ENCODE measurements at places on chromosomes 16 and 17.

GRCh38 chr17:7444682-7445618 is at the start of gene CHRNB1:
CHRNB1 (plus strand) TSS chr17:7445061; CDS start chr17:7445128, 67 bp downstream.
- DNase-seq, result peak; percentile 37

DNA sequence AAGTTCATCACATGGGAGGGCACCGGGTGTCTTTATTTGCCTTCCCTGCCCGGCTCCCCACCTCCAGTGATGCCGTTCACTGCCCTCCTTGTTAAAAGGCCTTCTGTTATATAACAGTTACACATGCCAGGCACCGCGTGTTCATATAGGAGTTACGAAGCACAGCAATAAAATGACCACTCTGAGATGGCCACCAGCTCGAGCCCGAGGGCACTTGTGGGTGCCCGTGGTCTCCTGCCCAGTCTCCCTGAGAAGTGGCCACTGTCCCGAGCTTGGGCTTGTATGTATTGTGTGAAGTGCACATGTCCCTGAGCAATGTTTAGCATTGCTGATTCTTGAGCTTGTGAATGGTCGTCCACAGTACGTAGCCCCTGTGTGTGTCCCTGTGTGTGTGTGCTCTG is 355.6 kb downstream of the SEC14L1 start:
- DNase-seq, result no peak

DNA sequence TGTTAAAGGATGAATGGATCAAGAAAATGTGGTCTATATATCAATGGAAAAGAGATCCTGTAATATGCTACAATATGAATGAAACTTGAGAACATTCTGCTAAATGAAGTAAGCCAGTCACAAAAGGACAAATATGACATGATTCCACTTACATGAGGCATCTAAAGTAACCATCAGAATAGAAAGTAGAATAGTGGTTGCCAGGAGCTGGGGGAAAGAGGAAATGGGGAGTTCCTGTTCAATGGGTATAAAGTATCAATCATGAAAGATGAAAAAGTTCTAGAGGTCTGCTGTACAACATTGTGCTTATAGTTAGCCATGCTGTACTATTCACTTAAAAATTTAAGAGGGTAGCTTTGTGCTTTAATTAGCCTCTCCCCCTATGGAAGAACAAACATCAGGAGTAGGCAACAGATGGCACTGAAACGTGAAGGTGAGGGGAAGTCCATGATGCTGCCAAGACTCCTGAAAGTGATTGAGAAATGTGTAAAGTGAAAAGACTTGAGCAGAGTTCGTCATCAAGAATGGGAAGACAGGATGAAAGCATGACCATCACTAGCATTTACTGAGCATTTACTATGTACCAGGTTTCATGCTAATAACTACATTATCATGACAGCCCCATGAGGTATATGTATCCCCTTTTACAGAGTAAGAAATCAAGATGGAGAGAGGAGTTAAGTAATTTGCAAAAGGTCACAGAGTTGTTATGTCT is 167.2 kb downstream of the CYB561 start:
- DNase-seq, result no peak

DNA sequence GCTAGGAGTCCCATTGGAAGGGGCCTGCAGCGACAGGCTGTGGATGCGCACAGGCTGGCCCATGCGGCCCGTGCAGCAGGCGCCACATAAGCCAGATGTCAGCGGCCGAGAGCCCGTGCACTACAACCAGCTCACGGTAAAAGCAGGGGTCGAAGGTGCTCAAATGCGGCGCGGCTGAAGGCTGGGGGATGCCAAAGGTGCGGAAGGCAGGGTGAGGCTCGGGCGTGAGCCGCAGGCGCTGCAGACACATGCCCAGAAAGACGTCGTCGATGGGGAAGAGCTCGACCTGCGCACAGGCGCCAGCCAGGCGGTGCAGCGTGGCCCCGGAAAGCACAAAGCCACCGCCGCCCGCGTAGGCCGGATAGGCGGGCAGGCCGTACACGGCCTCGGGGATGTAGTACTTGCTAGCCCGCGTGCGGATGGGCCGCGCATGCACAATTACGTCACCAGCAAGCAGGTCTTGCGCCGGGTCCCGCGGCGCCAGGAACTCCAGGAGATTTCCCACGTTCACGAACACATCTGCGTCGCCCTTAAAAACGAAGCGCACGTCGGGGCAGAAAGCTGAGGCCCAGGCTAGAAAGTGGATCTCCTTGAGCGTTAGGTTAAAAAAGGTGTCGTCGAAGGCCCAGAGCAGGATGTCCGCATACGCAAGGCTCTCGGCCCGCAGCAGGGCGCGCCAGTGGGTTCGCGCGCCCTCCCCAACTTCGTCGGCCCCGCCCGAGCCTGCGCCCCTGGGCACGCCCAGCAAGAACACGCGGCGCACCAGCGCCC is 1.3 kb downstream of the B3GNT9 start:
- no peak for DNase-seq

GRCh38 chr17:17837380-17837821 is 615 bp upstream of the SREBF1 start:
- DNase-seq, result no peak

DNA sequence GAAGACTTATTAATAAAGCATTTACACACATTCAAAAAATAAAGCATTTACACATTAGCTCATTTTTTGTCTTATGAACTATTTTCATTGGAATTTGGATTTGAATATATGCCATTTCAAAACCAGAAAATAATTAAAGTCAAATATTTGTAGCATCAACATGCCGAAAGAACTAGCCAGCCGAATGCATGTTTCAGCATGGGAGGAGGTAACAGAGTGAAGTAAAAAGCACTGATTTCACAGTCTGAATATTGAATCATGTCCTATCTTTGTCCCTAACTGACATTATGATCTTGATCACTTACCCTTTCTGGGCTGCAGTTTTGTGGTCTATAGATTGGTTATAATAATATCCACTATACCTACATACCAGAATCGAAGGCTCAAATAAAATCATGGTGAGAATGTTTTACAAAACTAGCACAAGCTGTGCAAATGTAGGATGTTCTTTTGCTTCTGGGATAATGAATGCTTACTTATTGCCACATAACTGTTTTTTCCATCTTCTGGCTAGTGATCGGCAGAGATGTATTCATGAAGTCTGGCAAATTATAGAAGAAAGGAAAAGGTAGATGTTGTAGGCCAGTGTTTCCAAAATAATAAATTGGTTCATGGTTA is 84.7 kb downstream of the TUBD1 start:
- DNase-seq, result peak; percentile 4

DNA sequence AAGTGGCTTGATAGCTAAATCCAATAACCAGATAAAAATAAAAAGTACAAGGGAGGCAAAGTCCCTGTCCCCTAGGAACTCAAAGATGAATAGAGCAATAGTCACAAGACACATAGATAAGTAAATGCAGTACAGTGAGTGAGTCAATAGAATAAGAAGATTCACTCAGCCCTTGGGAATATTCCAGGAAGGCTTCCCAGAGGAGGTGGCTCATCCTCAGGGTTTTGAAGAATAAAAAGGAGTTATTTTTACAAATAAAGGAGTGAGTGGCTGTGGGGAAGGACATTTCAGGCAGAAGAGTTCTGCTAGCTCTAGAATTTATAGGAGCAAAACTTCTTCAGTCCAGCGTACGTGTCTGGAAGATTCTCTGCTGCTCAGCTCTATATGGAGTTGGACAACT is 177.4 kb upstream of the SDK2 start:
- no peak for DNase-seq

GRCh38 chr17:61205931-61206330 is 193.7 kb upstream of the TBX2 start:
- DNase-seq, result no peak

All from activated CD8-positive, alpha-beta T cell treated with anti-CD3 and anti-CD28 coated beads, Interleukin-2, amount 10 ng/mL, durations not matched to agents 7 days and 5 days (primary cell).